ENCODE measurements at places on chromosomes 11 and 22.

DNA sequence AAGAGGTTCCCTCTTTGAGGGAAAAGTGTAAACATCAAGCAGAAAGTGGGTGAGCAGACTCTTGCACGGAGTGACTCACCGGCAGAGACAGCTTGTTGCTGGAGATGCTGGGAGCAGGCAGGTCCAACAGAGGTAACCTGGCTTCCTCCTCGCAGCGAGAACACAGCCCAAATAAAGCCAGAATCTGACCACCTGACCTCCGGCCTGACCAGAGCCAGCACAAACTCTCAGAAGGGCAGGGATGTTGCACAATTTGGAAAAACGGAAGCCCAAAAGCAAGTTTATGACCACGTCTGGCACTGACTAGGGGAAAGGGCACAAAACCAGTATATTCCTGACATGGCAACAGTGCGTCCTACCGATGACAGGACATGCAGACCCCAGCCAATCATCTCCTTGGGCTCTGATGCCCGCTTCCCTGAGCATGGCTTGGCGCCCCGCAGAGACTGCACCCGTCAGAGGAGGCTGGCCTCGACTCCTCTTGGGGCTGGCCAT lies 5.4 kb downstream of the SMCO4 start:
- peak; percentile 44 for DNase-seq

DNA sequence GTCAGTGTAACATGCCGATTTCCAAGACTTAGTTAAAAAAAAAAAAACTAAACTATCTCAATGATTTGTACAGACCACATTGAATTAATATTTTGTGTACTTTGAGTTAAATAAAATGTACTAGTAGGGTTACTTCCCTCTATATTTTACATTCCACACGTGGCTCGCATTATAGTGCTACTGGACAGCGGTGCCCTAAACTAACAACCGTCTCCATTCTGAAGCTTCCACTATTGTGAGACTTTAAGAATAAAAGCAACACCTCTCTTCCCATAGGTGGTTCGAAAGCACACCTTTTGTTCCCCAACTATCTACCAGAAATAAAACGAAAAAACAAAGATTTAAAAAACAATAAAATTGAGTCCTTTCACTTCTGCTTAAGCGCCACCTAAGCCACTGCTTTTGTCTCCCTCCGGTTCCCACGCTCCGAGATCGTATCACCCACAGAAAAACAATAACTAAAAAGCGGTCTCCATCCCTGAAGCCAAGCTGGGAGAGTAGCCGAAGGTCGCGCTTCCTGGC lies 380 bp upstream of the TTC17 start:
- DNase-seq: no peak

- no peak for DNase-seq
Observed at GRCh38 chr22:36409911-36410756, 22.4 kb upstream of the MYH9 start.

- no peak for DNase-seq
Observed at GRCh38 chr11:37394236-37394870, 796.3 kb upstream of the RAG2 start.

DNA sequence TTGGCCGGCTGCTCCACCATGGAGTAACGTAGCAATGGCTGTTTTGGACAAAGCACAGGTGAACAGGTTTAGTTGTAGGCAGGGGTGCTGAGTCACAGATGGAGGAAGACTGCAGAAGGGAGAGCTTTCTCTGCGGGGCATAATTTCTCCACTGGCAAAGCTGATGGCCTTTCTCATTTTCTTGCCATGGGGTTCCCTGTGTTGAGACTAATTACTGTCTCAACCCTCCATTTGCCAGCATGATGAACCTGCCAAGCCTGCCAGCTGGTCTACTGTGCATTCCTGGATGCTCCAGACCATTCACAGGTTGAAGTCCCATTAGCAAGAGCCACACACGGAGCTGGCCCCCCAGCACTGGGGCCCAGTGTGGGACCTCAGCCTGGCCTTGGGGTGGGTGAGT lies 202.4 kb downstream of the BARX2 start:
- no peak for DNase-seq

DNA sequence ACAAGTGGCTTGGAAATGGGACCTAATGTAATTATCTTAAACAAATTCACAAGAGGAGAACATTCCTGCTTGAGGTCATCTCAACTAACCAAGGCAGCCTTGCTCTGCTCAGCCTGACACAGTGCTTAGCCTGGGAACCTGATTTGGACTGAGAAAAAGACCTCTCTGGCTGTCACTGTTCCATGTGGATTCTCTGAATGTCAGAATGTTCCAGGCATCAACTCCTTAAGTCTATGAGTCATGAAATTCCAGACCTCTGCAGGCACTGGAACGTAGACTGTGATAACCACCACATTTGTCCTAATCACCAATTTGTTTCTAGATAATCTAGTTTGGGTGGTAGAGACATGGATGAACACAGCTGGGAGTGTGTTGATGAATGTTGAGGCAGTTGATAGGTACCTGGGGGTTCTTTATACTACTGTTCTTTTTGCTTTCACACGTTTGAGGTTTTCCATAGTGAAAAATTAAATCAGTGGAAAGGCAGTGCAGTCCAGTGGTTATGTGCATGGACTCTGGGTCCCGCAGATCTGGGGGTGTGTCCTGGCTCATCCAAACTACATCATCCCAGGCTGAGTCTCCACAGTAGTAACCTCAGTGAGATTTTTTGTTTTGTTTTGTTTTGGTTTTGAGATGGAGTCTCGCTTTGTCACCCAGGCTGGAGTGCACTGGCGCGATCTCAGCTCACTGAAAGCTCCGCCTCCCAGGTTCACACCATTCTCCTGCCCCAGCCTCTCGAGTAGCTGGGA lies 269.6 kb downstream of the MN1 start:
- no peak for DNase-seq

DNA sequence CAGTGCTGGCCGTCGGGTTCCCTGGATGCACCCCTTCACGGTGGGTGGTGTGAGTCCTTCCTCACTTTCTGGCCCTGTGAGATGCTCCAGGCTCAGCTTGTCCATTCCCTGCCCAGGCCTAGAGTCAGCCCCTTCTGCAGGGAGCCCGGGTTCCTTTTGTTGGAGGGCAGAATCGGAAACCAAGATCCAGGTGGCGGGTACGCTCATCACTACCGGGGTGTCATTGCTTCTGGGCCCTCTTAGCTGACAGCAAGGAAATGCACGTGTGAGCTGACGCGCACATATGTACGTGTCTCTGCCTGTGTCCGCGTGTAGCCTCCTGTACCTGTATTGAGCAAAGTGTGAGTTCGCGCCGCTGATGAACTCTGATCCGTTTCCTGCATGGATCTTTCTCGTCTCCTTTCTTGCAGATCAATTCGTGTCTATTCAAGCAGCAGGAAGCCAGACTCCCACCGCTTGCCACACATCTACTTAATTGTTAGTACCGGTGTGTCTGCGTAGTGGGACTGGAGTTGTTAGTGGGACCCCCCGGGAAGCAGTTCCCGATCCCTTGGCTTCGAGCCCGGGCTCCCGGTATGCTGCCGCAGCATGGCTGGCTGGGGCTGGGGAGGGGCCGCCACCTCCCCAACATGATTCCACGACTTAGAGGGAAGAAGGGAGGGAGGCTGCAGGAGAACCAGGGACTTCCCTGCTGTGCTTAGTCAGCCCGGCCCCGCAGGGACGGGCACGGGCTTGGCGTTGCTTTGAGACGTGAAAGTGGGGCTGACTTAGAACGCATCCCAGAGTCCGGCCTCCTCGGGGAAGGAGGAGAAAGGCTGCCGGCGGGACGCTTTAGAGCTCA lies 35.9 kb upstream of the GRAMD4 start:
- no peak for DNase-seq

GRCh38 chr22:21659864-21660525 lies 5.8 kb upstream of the PPIL2 start:
- DNase-seq: no peak

GRCh38 chr11:4393858-4394223 lies 339 bp upstream of the TRIM21 start:
- no peak for DNase-seq
